Stimulated activated CD4-positive, alpha-beta T cell treated with anti-CD3 and anti-CD28 coated beads, Interleukin-4, amount 100 ng/mL, for 4 hours (primary cell): ENCODE measurements at places on chromosomes 13 and 19.

- no peak for DNase-seq
Measured at GRCh38 chr19:41299046-41299754, 10.8 kb upstream of the CCDC97 start.

GRCh38 chr19:2428321-2428690, 920 bp upstream of the TIMM13 start:
- no peak for DNase-seq

- no peak for DNase-seq
Measured at GRCh38 chr19:53461866-53462265, 5.7 kb upstream of the ZNF813 start.

DNA sequence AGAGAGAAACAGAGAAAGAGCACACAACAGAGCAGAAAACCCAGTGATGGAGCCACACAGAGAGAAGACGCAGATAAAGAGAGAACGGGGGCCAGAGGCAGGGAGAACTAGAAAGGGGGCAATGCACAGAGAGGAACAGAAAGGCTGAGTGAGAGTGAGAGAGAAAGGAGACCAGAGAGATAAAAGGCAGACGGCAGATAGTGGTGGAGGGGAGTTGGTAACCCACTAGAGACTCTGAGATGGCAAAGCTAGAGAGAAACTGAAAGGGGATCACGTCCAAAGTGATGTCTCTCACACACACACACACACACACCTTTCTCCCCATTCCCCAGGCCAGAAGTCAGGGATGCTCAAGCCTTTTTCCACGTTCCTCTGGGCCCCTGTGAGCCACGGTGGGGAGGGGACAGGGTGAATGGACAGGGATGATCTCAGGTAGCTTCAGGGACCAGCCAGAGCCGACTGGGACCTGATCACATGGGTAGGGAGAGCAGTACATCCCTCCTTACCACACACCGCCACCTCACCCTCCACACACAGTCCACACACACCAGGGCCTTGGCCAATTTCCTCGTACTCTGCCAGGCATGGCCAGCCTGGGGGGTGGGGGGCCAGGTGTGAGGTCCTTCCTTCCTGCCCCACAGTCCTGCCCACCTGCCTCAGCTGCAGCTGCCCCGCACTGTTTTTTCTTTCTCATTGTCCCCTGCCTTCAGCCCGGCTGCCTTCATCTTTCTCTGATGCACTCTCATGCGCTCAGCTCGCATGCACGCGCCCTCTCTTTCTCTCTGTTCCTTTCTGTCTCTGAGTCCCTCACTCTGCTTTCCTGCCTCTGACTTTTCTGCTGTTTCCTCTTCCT, 22.5 kb upstream of the POU2F2 start:
- DNase-seq: no peak

- peak; percentile 13 for DNase-seq
Measured at GRCh38 chr13:113297370-113298042, 467 bp downstream of the LAMP1 start.

DNA sequence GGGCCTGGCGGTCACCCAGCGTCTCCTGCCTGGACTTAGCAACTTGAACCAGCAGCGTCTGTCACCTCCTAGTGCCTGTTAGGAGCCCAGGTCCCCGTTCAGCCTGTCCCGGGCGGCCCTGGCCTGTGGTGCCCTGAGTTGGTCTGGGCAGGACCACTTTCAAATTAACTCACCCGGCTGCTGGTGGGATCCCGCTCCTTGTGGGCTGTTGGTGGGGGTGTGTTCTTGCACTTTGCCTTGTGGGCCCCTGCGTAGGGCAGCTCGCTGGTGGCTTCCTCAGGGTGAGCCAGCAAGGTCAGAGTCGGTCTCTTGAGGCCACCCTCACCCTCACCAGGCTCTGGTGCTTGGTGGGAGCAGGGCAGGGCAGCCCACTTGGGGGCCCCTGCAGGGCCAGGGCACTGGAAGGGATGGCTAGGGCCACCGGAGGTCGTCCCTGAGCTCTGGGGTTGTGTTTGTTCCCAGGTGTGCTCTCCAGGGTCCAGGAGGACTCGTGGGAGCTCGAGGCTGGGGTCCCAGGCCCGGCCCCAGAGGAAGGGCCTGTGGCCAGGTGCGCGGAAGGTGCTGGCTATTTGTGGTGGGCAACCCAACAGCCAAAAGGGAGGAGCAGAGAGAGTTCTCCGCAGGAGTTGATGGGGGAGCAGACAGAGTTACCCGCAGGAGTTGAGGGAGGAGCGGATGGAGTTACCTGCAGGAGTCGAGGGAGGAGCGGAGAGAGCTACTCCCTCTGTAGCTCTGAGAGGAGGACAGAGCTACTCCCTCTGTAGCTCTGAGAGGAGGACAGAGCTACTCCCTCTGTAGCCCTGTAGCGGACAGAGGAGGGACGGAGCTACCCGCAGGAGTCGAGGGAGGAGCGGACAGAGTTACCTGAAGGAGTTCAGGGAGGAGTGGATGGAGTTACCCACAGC, 16.9 kb downstream of the TFDP1 start:
- no peak for DNase-seq

- DNase-seq: no peak
Measured at GRCh38 chr19:56110515-56111448, 10.3 kb downstream of the ZNF787 start.

GRCh38 chr13:99657848-99658260, 156.6 kb downstream of the TM9SF2 start:
- DNase-seq: peak; percentile 8

- DNase-seq: no peak
Measured at GRCh38 chr19:8897106-8897505, 64.9 kb downstream of the MBD3L1 start.

GRCh38 chr13:107351305-107351704, 783.4 kb upstream of the ARGLU1 start:
- no peak for DNase-seq

GRCh38 chr13:49112782-49113525, 107.2 kb upstream of the MLNR start:
- no peak for DNase-seq

DNA sequence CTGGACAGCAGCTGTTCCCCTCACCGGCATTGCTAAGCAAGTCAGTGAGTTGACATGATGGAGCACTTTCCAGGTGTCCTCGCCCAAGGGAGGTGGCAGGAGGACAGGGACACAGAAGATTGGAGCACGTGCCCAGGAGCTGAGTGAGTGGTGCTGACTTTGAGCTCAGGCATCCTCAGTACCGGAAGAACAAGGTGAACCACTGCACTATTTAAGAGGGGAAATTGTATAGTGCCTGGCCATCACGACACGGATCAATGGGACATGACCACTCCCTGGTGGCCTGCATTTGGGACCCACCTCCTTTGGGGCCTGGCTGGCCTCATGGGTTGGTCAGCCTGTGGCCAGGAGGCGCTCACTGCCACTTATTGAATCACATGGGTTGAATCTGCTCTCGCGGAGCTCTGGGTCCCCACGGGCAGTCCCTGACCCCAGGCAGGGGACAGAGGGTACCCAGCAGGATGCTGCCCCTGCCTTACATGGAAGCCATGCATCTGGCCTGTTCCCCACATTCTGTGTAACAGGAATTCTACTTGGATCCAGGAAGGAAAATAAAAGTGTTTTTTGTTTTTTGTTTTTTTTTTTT, 206.9 kb upstream of the ZNF536 start:
- DNase-seq: no peak

- no peak for DNase-seq
Measured at GRCh38 chr13:21111546-21111945, 50.2 kb upstream of the LATS2 start.

DNA sequence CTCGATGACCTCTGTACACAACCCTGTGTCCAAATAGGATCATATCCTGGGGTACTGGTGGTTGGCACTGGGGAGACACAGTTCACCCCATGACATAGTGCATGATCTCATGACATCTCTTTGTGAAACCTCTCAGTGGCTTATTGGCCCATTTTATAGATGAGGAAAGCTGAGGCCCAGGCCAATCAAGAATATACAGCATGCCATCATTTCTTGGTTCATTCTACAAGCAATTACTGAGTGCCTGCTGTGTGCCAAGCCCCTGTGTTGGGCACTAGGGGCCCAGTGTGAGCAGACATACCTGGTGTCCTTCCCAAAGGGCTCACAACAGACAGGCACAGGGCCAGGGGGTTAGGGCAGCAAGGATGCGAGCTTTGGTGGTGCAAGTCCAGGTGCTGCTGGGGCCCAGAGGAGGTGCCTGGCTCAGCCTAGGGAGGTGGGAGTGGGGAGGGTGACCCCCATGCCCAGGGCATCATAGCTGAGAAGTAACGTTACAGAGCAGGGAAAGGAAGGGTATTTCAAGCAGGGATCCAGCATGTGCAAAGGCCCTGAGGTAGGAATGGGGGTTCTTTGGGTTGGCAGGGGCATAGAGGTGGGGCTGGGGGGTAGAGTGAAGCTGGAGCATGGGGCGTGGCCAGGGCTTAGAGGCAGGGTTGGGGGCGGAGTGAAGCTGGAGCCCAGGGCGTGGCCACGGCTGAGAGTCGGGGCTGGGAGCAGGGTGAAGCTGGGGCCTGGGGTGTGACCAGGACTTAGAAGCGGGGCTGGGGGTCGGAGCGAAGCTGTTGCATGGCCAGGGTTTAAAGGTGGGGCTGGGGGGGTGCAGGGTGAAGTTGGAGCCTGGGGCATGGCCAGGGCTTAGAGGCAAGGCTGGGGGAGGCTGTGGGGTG, 20.7 kb downstream of the COLGALT1 start:
- DNase-seq: no peak

GRCh38 chr13:89925107-89925506, 1422.4 kb upstream of the MIR17HG start:
- DNase-seq: no peak

GRCh38 chr13:112693831-112694497, 4.1 kb downstream of the ATP11A start:
- no peak for DNase-seq

DNA sequence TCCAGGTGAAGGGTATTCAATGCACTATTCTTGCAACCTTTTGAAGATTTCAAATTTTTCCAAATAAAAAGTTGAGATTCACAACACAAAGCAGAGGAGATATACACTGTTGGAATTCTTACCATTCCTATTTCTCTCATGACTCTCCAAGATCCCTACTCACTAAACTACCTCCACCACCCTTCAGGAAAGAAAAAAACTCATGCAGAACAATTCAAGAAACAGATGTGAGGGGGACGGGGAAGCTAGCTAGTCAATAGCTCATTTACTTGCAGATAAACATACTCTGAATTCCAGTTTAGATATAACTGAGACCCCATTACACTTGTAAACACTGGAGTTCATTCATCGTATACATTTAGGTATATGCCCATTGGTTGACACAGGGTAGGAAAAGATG, 90.0 kb upstream of the SERP2 start:
- DNase-seq: no peak

DNA sequence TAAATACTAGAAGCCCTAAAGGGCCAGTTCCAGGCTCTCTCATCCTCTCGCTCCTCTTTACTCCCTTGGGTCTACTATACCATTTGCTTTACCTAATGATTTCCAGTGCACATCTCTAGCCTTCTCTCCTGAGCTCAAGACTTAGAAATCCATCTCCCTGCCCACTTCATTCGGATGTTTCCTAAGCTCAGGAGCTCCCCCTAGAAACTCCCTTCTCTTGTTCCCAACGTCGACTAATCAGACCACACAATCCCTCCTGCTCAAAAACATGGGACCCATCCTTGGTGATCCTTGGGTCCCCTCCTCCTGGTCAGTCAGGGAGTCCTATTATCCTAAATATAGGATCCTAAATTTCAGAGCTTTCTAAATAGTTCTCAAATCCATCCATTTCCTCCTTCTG, 21.1 kb upstream of the STK24 start:
- no peak for DNase-seq

GRCh38 chr19:9535934-9536333, 2.5 kb downstream of the ZNF426 start:
- DNase-seq: no peak

DNA sequence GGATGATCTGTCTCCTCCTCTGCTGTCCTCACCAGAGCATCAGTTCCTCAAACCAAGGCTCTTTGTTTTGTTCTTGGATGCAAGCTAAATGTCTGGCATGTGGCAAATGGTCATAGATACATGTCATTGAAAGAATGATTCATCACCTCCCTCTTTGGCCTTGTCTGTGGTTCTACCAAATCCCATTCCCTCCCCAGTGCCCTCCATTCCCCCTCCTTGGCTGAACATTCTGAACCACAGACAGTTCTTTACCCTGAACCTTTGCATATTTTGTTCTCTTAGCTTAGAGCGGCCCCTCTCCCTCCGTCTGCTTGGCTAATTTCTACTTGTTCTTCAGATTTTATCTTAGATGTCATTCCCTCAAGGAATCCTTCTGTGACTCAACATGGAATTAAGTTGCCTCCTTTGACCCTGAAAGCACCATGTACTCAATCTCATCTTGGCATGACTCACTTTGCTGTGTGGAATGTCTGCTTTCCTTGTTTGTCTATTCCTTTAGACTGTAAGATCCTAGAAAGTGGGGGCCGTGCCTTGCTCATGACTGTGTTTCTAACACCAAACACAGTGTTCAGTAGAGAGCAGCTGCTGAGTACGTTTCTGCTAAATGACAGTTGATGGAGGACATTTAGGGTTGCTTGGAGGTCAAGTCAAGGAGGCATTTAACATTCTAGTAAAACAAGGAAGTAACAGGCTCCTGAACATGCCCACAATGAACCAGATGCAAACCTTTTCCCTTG, 8.1 kb downstream of the ALOX5AP start:
- no peak for DNase-seq

DNA sequence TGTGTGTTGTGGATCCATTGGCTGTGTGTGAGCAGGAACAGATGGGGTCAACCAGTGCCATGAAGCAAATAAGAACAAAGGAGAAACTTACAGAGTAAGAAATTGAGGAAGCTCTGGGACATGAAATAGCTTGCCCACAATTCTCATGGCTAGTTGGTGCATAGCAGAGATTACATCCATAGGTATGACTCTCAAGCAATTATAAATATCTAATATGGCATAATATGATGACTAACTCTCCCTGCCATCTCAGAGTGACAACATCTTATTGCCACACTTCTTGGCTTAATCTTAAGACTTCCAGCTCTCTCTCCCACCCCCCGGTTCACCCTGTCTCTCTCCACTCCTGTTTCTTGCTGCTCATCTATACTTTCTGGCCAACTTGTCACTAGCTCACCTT, 53.3 kb downstream of the OXGR1 start:
- no peak for DNase-seq

DNA sequence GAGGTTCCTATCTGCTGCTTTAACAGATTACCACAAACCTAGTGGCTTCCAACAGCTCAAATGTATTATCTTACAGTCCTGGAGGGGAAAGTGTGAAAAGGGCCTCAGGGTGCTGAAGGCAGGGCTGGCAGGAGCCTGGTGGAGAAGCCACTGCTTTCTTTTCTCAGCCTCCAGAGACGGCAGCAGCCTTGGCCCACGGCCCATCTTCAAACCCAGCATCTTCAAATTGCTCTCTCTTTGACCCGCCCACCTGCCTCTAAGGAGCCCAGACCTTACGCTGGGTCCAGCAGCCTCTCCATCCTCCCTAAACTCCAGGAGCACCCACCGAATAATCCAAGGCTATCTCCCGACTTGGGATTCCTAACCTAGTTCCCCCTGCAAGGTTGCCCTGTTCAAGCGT, 35.6 kb downstream of the C13orf46 start:
- no peak for DNase-seq

DNA sequence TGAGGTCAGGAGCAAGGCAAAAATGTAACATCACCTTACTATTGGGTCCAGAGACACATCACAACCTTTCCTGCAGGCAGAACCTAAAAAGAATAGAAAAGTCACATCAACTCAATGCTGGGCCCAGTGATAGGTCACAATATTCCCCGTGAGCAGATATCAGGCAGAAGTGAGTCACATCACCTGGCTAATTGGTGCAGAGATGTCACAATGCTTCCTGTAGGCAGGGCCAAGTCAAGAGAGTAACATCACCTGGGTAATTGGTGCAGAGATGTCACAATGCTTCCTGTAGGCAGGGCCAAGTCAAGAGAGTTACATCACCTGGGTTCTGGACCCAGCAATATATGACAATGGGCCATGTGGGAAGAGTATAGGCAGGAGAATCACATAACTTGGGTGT, 63.4 kb downstream of the ZNF726 start:
- DNase-seq: no peak
